ENCODE measurements at places on chromosomes 5 and 9. TPM values are rescaled to one million over a fixed set of nuclear protein-coding genes. Genes with fewer than 3 reads are reported as not detected.

DNA sequence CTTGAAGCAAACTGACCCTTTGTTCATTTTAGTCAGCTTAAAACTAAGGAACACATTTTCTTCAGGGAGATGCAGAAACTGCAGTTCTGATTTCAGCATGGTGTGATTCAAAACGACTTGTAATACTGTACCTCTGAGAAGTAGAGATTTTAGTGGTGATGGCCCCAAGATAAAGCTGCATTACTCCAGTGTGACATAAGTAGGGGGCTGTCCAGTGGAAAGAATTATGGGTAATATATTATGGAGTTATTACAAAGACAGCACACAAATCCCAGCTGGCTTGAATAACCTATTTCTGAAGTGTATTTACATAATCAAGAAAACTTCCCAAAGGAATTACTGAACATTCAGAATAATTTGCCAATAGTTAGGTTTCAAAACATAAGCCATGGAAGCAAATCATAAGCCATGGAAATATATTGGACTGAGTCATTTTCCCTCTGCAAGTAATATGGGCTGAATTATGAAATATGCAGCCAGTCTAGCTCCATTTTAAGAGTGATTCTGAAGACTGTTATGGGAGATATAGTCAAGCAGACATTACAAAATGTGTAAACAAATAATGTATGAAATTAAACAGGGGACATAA lies 133.7 kb upstream of the FBXL17 start:
- no peak for DNase-seq
- no peaks in the 10 kb centered on the region for H3K36me3 ChIP-seq
- no peaks in the 10 kb centered on the region for H3K4me1 ChIP-seq
- no peaks in the 10 kb centered on the region for H3K27me3 ChIP-seq

DNA sequence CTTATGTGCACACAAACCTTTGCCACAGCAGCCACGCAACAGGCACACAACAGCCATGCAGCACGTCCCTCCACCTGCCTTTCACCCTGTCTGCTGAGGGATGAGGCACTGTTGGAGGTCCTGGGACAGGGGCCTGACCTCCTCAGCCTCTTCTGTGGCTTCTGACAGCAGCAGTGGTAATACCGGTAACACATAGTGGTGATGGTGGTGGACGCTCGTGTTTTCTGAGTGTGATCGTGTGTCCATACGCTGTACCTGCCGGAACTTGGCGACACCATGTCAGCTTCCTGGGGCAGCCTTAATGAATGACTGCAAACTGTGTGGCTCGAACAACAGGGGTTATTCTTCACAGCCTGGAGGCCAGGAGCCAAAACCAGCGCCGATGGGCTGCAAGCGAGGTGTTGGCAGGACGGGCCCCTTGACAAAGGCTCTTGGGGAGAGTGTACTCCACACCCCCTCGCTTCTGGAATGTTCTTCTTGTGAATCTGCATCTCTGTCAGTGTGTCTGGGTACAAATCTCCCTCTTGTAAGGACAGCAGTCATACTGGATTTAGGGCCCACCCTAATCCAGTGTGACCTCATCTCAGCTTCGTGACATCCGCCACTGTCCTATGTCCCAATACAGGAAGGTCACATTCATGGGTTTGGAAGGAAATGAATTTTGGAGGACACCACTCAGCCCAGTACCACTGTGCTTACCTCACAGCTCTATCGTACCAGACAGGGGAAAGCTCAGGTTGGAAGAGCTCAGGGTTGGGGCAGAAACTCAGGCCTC lies 55.3 kb upstream of the EXOC3 start:
- DNase-seq: no peak
- H3K27me3 ChIP-seq: no peaks in the 10 kb centered on the region
- H3K4me3 ChIP-seq: no peak overlapping the region
- no peaks in the 10 kb centered on the region for H3K4me1 ChIP-seq
- no peaks in the 10 kb centered on the region for H3K36me3 ChIP-seq

GRCh38 chr5:133825631-133826289 lies 142.7 kb downstream of the C5orf15 start:
- H3K27ac ChIP-seq: no peak overlapping the region
- no peaks in the 10 kb centered on the region for H3K4me1 ChIP-seq
- H3K36me3 ChIP-seq: no peaks in the 10 kb centered on the region
- no peak for DNase-seq

DNA sequence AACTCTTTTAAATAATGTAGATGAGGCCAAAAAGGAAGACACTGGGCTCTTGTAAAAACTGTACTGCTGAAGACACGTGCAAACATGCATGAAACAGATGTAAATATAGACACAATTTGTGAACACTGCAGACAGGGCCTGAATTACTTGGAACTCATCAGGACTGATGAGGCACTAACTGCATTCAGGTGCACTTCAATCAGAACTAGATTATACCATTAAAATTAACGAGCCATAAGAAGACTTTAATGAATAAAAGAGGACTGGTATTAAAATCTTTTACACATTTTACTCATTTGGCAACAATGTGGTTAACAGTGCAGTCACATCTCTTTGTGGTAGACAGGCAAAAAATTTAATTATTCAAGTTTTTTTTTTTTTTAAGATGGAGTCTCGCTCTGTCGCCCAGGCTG lies 13.4 kb upstream of the ZCCHC9 start:
- no peak overlapping the region for H3K4me3 ChIP-seq
- H3K4me1 ChIP-seq: no peaks in the 10 kb centered on the region
- DNase-seq: no peak
- no peaks in the 10 kb centered on the region for H3K27me3 ChIP-seq

- DNase-seq: peak; percentile 11
- no peak overlapping the region for H3K4me3 ChIP-seq
- no peaks in the 10 kb centered on the region for H3K27me3 ChIP-seq
- H3K36me3 ChIP-seq: no peaks in the 10 kb centered on the region
Observed at GRCh38 chr5:347712-348284, 26.3 kb downstream of the AHRR start.

- peak; percentile 70 for DNase-seq
- peak overlapping the region; percentile 89 for H3K27ac ChIP-seq
- H3K4me1 ChIP-seq: peaks cover 23% of the 10 kb centered on the region
- no peaks in the 10 kb centered on the region for H3K36me3 ChIP-seq
Observed at GRCh38 chr5:126460977-126461376, 37.8 kb downstream of the GRAMD2B start.

- no peak overlapping the region for H3K4me3 ChIP-seq
- peaks cover 24% of the 10 kb centered on the region for H3K27me3 ChIP-seq
- H3K36me3 ChIP-seq: no peaks in the 10 kb centered on the region
- H3K27ac ChIP-seq: no peak overlapping the region
- peaks cover 15% of the 10 kb centered on the region for H3K4me1 ChIP-seq
- DNase-seq: no peak
Observed at GRCh38 chr5:135036405-135036804, 2.4 kb upstream of the PITX1 start.

DNA sequence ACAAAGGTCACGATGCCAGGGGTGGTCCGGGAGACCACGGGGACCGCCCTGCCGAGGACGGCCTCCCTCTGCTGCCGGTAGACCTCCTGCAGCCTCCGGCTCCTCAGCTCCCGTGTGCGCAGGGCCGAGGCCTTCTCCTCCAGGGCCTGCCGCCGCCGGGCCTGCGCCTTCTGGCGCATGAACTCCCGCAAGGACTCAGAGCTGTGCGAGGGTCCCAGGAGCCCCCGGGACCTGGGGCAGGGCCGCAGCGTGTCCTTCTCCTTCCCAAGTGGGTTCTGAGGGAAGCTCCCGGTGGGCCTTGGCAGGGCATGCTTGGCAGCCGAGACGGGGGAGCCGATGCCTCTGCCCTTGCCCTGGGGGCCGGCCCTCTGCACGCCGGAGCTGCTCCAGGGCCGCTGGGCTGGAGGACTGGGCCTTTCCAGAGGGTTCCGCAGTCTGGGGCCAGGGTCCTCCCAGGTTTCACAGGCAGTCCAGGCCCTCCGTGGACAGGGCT lies 13.3 kb downstream of the CCDC187 start:
- H3K27me3 ChIP-seq: peaks cover 4% of the 10 kb centered on the region
- no peak overlapping the region for H3K4me3 ChIP-seq
- DNase-seq: no peak
- no peak overlapping the region for H3K27ac ChIP-seq
- no peaks in the 10 kb centered on the region for H3K36me3 ChIP-seq

GRCh38 chr5:25641124-25641523 lies 996.3 kb upstream of the CDH10 start:
- H3K27ac ChIP-seq: no peak overlapping the region
- no peaks in the 10 kb centered on the region for H3K4me1 ChIP-seq
- no peaks in the 10 kb centered on the region for H3K27me3 ChIP-seq
- peaks cover 8% of the 10 kb centered on the region for H3K36me3 ChIP-seq

The ZNF366 gene
- 5.2 TPM for total RNA-seq

The RASGRF2 gene
- 6.1 TPM for total RNA-seq

The SLC4A9 gene
- not detected for total RNA-seq

The F12 gene
- 0.64 TPM for total RNA-seq

The IGFBPL1 gene
- total RNA-seq: not detected

All from breast epithelium (tissue), 4 donors.